Activated gamma-delta T cell treated with Interleukin-2 at 50 U/mL for 16 hours (primary cell): ENCODE measurements at places on chromosomes 11 and 22.

GRCh38 chr11:19592842-19593241 is 119.8 kb upstream of the NAV2 start:
- no peak for DNase-seq

DNA sequence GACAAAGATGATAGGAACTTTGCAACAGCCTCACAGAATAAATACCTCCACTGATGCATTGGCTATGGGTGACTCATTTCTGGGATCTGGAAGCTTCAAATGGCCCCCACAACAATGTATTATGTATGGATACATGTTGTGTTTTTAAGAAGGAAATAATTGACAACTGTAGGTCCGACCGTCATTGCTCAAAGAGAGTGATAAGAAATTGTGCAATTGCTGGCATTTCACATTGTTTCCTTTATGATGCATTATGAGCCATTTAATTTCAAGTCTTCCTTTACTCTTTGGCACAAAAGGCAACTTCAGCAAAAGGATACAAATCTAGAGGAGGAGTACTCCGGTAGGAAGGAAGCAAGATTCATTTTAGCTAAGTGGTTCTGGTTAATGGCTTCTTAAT is 2.0 kb downstream of the ANO3 start:
- no peak for DNase-seq

- DNase-seq = no peak
These were observed 76.0 kb upstream of the SORL1 start for GRCh38 chr11:121376130-121376529.

- DNase-seq = no peak
These were observed 17.3 kb upstream of the RAPSN start for GRCh38 chr11:47466201-47466600.

DNA sequence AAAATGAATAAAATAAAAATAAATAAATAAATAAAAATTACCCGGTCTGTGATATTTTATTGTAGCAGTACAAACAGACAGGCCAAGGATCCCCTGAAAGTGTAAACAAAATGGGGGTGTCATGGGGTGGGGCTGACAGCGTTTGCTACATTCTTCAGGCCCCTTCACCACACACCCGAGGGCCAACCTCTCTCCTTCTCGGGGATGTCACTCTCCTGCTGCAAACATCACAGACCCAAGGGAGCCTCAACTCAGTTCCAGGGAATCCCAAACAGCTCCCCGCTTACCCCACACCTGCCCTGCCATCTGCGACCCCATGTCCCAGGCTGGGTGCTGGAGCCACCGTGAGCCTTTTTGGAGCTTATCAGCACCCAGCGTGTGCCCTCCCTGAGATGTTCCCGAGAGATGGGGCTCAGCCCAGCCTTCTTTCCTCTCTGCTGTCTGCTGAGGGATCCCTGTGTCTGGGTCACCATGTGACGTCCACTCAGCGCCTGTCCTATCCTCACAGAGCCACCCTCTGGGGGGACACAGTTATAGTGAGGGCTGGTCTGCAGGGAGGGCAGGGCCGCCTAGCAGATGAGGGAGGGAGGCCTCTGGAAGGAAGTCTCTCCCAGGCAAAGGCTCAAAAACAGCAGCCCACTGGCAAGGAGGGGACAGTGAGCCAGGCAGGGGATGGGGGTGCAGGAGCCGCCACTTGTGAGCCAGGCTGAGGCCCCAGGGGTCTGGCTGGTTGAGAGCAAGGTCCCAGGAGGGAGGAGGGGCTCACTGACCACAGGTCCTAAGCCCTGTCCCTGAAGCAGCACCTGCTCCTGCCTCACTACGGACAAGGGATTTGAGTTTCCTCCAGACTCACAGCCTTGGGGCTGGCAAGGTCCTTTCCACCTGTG is 1041.6 kb downstream of the BRD1 start:
- DNase-seq = no peak

GRCh38 chr22:33054001-33054675 is 4.0 kb downstream of the SYN3 start:
- no peak for DNase-seq

GRCh38 chr11:66548774-66549630 is 2.3 kb downstream of the ACTN3 start:
- DNase-seq = no peak

DNA sequence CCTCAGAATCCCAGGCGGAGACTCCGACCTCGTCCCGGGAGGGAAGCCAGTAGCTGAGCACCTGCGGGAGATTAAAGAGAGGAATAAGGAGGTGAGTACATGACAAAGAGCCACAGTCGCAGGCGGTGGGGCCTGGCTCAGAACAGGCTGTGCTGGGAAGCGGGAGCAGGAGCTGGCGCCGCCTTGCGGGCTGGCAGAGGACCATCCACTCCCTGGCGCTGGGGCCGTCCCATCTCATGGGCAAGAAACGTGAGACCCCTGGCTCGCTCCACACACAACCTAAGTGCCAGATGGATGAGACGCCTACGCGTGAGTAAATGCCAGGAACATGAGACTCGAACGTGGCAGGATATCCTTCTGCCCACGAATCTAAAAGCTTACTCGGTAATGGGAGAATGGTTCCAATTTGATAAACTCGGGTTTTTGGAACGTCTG is 6.3 kb downstream of the CEND1 start:
- DNase-seq = no peak

GRCh38 chr11:23353611-23354010 is 493.3 kb upstream of the CCDC179 start:
- DNase-seq = no peak

GRCh38 chr22:40681451-40681850 is 2.2 kb downstream of the MCHR1 start:
- no peak for DNase-seq

- no peak for DNase-seq
These were observed 58.4 kb downstream of the NTM start for GRCh38 chr11:131428853-131429252.

DNA sequence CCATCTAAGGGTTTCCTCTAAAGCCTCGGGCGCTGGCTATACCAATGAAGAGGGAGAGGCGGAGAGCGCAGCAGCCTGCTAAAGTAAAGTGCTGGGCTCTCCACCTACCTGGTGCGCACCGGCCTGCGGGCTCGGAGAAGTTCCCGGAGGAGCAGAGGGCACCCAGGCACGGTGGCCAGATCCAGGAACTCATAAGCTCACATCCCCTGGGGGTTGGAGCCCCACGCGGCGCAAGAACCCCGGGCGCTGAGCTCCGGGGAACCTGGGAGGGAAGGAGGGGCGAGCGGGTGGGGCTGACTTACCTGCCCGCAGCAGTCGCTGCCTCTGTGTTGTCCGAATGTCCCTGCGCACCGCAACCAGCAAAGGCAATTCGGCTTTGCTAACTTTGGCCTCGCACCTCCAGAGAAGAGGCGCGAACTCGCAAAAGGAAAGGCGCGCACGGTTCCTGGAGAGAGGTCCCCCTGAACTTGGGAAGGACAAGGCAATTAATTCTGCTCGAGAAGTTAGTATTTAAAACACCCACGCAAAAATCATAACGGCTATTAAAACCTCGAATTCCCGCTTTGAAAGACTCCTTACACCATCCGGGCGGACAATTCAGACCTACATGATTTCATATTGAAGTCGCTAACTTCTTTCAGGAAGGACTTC is 127.6 kb upstream of the C11orf58 start:
- DNase-seq = no peak

- DNase-seq = no peak
These were observed 46.0 kb downstream of the RPL27A start for GRCh38 chr11:8728563-8728962.

DNA sequence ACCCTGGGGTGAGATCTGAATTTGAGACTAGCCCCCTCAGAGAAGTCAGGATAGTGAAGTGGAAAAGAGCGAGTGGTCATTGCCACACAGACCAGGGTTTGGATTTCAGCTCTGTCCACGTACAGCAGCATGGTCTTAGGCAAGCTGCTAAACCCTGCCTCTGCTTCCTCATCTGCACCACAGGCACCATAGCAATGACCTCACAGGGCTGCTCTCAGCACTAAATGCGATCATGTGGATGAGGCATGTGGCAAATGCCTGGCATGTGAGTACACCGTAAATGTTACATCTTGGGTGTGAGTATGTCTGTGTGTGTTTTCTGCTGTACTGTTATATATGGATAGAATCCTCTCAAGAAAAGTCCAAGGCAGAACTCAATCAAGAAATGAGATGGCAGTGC is 15.8 kb downstream of the NAV2 start:
- no peak for DNase-seq

DNA sequence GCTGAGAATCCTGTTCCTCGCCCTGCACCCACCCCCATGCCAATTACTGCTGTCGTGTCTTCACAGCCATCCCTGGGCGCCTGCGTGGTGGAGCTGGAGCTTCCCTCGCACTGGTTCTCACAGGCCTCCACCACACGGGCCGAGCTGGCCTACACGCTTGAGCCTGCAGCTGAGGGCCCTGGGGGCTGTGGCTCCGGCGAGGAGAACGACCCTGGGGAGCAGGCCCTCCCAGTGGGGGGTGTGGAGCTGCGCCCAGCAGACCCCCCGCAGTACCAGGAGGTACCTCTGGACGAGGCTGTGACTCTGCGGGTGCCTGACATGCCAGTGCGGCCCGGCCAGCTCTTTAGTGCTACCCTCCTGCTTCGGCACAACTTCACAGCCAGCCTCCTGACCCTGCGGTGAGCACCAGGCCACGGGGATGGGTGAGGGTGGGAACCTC is 4.3 kb downstream of the TMEM132A start:
- no peak for DNase-seq

DNA sequence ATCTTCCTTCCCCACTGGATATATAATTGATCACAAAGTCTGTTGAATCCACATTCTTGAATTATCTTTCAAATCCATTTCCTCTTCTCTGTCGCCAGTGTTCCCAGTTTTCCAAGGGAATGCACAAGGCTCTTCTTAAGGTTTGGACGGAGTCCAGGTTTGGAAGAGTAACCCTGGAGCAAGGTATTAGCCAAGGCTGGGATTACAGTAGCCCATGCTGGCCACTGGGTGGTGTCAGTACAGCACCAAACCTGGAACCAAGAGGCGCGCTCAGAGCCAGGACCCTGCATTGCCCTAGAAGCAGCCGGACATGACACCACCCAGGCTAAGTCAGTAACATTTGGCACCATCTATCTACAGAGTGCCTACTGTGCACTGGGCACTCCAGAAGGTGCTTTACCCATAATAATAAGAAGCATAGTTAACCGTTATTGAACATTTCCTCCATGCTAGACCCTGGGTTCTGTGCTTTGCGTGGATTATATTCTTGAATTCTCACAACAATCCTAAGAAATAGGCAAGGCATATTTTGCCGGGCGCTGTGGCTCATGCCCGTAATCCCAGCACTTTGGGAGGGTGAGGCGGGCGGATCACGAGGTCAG is 48.0 kb upstream of the CLPB start:
- peak; percentile 38 for DNase-seq

- DNase-seq = no peak
These were observed 23.0 kb downstream of the YDJC start for GRCh38 chr22:21606775-21607174.

GRCh38 chr22:48077699-48078098 is 1315.2 kb downstream of the TBC1D22A start:
- no peak for DNase-seq

GRCh38 chr11:114077482-114078305 is 18.2 kb downstream of the ZBTB16 start:
- peak; percentile 60 for DNase-seq

GRCh38 chr11:115996808-115997188 is 492.6 kb upstream of the CADM1 start:
- no peak for DNase-seq

- no peak for DNase-seq
These were observed 60.5 kb downstream of the CWC15 start for GRCh38 chr11:94912806-94913205.

DNA sequence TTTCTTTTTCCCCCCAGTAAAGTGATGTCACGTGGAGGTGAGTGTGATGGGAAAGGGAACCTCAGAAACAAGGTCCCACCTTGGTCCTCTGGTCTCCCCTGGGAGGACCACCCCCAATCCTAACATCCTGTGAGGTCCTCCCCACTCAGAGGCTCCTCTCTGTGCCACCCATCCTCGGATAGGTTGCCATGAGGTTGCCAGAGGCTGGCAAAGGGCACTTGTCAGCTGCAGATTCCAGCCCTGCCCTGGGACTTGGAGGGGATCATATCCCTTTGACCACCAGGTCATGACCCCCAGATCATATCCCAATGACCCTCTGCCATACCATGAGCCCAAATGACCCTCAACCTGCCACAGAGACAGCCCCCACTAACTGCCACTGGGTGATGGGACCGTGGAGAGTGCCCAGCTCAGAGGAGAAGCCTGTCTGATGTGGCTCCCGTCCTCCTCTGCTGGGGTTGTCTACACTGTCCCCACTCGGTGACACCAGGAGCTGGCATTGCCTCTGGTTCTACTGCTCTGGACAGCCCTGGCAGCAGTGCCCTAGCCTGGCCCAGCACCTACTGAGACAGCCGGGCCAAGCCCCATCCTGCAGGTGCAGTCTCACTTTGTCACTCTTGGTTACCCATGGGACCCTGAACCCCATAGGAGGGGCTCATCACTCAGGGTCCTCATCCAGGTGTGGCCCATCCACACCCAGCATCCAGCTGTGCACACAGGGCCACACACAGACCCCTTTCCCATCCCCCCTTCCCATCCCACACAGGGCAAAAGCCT is 90.2 kb upstream of the KCNQ1OT1 start:
- DNase-seq = peak; percentile 1

DNA sequence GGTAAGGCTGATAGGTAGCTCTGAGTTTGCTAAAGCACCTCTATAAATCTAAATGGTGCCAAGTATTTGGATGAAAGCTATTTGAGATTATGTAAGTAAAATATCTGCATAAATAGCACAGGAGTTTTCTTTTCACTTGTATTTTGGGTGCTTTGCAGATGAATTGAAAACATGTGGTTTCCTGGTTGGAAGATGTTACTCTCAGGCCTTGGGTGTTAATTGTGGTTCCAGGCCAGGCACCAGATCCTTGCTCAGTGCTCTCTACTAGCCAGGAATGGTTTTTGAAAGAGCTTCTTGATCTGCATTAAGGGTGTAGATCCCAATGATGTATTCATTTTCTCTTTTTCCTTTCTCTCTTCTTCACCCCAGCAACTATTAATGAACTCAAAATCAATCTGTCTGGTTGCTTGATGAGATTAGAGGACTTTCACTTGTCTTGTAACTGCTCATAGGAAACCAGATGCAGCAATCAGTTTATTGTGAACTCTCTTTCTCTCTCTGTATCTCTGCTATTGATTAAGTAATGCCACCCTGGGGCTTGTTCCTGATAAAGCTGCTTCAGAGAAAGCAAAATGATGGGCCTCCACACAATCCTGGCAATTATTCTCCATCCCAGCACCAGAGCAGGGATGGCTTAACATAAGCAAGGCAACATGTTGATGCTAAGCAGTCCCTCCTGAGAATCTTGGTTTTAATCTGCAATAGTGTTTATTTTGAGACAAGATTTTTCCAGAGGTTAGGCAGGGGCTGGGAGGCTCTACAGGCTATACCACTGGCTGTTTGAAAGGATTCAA is 147.0 kb upstream of the NTM start:
- no peak for DNase-seq

GRCh38 chr11:44899959-44900358 is 50.7 kb downstream of the TP53I11 start:
- DNase-seq = no peak
